Activated naive CD4-positive, alpha-beta T cell (primary cell): ENCODE measurements at places on chromosomes 3 and 15.

DNA sequence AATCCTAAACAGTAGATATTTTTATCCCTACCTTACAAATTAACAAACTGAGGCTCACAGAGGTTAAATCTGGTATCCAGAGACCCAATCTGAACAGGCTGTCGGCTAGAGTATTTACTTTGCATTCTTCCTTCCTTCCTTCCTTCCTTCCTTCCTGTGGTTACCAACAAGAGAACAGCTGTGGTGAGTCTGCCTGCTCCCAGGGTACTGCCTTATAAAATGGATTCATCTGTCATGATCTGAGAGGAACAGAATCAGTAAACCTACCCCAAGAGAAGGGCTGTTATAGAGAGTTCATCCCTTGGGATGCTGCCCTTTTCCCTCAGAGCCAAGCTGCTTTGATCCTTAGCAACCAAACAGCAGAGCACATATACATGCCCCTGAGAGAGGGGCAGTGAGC lies 3.6 kb downstream of the GADL1 start:
- no peak for DNase-seq

- DNase-seq = no peak
These were observed 1020.2 kb downstream of the SQOR start for GRCh38 chr15:46654993-46655392.

- DNase-seq = no peak
These were observed 136.2 kb downstream of the USP13 start for GRCh38 chr3:179788996-179789395.

- peak; percentile 12 for DNase-seq
These were observed 38.8 kb upstream of the CLDN18 start for GRCh38 chr3:137970914-137971831.

GRCh38 chr3:22157848-22158247 lies 406.8 kb upstream of the ZNF385D start:
- DNase-seq = no peak

DNA sequence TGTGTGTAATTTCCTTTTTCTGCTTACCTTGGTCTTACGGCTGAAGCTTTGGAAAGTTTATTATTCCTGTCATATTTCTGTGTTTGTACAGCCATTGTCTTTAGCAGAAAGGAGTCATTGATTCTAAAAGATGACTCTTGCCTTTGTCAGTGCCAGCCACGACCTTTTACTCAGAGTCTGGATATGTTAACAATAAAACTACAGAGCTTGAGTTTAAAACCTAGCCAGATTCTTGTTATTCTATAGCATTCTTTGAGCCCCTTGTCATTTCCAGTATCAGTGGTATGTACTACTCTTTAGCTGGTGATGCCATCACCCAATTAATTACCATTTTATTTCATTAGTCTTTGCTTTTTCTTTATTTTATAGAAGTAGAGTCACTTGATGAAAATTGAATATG lies 142.4 kb downstream of the TCF12 start:
- DNase-seq = no peak

DNA sequence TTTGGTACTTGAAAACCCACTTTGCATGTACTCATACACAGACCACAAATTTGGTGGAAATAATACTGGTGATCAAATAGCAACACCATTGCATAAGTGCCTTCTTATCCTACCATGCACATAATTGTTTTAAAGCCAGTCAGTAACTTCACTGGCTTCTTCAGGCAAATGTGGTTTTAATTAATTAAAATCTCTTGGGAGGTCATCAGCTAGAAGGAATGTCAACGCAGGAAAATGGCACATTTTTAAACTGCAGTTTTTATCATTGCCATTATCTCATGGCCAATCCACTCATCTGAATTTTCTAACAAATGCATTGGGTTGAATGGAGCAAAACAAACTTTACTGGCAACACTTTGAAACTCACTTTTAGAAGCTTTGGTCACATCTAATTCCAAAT lies 105.7 kb upstream of the ZPLD1 start:
- no peak for DNase-seq

- DNase-seq = no peak
These were observed 230.3 kb upstream of the TBL1XR1 start for GRCh38 chr3:177427540-177427939.

DNA sequence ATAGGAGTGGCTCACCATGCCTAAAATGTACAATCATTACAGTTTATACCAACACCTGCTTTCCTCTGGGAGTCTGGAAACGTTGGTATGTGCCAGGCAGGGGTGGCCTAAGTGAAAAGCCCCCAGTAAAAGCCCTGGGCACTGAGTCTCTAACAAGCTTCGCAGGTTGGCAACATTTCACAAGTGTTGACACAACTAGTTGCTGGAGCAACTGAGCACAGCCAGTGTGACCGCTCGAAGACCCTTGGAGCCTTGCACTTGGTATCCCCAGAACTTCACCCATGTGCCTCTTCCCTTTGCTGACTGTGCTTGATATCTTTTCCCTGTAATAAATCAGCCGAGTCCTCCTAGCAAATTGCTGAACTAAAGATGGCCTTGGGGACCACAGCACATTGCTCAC lies 2.7 kb downstream of the RIOX2 start:
- no peak for DNase-seq

DNA sequence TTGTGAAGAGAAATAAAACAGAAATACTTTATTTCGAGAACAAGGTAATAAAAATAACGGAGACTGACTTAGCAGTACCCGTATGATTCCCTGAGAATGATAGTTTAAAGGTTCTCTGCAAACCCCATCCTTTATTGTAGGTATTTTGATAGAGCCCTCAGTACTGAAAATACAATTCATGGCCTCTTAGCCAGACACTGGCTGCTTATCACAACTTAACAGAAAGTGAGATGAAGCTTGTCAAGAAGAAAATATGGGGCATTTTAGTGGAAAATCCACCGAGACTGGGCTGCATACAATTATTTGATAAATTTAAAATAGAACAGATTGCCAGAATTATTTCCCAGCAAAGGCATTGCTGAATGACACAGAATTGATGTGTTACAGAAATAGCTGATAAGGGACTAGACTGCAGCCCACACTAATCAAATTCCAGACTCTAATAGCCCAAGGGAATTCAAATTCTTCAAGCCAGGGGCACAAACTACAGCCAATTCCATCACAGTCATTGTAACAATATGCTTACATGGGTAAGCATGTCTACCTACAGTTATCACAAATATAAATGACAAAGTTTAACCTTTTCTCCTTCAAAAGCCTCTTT lies 521.9 kb downstream of the PLOD2 start:
- no peak for DNase-seq

DNA sequence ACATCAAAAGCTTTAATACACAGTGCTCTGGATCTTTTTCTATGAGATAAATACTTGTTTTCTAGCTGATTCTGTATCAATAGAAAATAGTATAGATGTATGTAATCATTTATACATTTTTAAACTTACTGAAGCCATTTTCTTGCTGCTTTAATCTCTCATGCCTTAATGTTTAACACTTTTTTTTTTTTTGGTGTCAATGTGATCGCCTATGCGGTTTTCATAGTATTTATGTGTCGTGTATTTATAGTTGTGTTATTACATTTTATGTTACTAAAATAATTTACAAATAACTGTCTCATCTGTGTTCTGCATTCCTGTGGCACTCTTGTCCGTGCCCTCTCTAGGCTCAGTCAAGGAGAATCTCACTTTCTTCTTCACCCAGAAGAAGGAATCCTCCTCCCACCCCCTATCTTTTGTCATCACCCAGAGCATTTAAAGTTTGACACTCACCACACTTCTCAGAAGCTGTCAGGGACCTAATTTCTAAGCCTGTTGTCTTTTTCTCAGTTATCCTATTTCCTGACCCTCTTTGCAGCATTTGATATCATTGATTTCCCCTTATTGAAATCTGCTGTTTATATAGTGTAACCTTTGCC lies 21.4 kb upstream of the GPR171 start:
- DNase-seq = no peak

DNA sequence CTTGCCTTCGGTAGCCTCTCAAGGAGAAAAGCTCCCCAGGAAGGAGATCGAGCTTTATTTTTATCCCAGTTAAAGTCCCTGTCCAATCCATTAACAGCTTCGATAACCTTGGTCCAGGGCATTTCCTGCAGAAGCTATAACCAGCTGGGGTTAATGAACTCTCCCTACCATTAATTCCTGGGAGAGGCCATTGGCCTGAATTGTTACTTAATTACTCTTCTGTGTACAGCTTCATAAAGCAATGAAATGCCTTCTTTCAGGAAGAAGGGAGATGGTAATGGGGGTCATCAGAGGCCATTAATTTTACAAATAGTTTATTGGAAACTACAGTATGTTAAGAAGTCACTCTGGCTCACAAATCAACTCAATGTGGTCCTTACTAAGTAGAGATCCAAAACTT lies 1.9 kb upstream of the TMCO5A start:
- DNase-seq = no peak

DNA sequence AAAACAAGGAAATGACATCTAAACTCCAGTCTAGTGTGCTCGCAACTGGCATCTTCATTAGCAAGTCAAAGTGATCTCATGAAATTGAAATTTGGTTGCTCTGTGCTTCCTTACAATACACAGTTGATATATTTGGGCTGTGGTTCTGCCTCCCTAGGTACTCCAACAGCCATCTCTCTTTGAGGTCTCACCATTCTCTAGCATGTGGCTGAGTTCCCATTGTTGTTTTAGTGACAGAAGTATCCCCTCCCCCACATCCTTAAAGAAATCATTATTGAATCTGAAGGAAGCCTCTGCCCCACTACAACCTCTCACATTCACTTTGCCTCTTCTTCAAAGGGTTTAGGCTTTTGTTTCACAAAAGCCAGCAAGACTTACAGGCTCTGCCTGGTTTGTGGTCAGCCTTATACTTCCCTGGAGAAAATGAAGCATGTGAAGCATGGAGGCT lies 516.5 kb downstream of the NLGN1 start:
- DNase-seq = no peak

- DNase-seq = no peak
These were observed 48.6 kb upstream of the ULK4 start for GRCh38 chr3:42010530-42010929.

- DNase-seq = no peak
These were observed 9.8 kb upstream of the CNTN3 start for GRCh38 chr3:74624301-74624700.

DNA sequence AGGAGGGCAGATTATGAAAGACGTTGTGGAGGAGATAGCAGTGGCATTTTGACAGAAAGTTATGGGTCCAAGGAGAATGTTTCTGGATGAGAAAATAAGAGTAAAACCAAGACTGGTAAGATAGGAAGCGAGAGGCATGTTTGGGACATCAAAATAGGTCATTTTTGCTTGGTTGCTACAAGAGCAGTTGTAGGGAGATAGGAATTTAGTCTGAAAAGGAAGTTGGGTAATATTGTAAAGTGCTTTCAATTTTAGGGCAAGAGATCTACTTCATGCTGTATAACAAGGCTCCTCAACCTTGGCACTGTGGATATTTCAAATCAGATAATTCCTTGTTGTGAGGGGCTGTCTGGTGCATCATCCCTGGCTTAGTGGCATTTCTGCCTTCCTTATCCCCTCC lies 118.0 kb upstream of the DPH6 start:
- DNase-seq = no peak
